NB4 (cell line): ENCODE measurements at places on chromosomes 4 and X.

DNA sequence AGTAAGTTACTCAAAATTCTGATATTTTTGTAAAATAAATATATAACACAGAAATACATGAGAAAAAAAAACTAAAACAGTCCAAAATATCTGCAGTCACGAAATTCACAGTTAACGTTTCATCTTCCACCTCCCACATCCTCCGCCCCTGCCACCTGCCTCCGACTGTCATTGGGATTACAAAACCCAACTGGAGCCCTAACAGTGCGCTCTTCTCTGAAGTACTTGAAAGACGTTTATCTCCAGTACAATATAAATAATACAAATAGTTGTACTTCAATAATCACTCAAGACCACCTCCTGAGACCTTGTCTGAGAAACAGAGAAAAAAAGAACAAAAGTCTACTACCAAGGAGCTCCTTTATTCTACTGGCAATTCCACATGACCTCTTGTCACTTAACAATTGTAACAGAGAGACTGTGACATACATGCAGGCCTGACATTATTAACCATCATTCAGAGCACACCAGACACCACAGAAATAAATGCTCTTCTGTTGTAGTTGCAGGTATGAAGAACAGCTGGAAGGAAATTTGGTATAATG is 280.6 kb downstream of the PPP3CA start:
- peak; percentile 36 for DNase-seq

DNA sequence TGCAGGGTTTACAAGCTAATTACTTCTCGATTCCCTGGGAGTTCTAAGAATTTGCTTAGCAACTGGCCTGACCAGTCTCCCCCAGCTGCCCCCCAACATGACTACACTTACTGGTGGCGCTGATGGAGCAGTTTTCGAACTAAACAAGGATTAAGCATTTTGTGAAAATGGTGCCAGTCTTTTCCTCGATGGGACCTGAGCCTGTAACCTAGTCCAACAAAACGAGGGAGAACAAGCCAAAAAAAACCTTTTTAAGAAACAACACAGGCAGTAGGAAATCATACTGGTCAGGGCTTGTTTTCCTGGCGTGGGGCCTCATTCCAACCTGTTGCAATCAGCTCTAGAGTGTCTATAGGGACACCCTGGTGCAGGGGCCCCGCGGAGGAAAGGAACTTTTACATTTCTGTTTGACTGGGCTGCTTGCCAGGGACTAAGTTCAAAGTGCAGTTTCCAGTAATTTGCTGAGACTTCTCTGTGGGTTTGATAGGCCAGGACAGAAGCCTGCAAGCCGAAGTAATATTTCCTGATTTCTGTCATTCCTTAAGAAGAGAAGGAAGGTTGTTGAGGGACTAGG is 158.7 kb downstream of the SPRY1 start:
- peak; percentile 43 for DNase-seq

GRCh38 chr4:92060333-92060732 is 243.4 kb upstream of the GRID2 start:
- no peak for DNase-seq

DNA sequence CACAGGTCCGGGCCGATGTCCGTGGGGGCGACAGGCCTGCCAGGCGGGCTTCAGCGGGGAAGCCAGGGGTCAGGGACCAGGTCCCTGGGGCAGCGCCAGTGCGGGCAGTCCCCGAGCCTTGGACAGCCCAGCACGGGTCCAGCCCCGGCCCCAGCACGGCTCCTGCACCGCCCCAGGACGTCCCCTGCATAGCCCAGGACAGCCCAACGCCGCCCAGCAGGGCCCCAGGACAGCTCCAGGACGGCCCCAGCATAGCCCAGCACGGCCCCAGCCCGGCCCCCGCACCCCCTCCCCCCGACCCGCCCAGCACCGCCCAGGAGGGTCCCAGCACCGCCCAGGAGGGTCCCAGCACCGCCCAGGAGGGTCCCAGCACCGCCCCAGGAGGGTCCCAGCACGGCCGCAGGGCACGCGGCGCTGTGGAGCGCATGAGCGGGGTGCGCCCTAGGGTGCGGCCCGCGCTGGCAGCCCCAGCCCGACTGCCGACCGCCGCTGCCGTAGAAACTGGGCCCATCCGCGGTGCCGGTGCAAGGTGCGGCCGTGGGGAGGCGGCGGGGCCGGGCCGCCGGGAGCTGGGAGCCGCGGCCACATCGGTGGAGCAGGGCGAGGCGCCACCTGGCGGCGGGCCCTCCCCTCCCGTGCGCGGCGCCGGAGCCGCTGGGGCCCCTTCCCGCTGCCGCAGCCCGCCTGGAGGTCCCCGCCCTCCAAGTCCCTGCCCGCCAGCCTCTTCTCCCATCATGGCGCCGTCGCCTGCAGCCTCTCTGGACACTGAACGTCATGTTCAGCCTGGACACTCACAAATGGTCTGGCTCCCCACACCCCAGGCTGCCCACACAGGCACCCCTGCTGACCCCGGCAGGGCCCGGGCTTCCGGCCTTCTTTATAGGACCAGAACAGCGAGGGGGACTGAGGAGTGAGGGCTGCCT is 106.8 kb upstream of the NKX1-1 start:
- DNase-seq: no peak

- peak; percentile 4 for DNase-seq
Measured at GRCh38 chr4:141898346-141898745, 262.0 kb downstream of the IL15 start.

DNA sequence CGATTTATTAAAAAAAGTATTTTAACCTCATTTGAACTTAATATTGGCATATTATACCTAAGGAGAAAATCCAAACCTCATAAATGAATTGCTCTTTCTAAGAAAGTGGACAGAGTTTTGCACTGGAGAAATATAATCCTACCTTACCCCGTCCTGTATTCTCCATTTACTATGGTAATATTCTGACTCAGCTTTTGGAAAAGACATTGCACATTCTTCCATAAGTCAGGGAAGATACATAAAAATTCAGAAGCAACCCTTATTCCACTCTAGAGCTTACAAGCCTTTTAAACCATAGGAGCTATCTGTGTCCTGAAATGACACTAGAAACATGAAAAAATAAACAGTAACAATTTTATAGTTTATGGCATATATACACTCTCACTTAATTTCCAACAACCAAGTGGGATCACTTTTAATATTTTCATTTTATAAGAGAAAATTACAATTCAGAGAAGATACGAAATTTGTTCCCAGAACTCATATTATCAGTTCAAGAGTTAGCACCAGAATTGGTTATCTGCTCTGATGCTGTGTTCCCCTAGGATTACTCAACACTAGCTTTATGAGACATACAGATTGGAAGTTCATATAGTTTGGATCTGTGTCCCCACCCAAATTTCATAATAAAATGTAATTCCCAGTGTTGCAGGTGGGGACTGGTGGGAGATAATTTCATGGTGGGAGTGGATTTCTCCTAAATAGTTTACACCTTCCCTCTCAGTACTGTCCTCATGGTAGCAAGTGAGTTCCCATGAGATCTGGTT is 359.4 kb downstream of the ARAP2 start:
- no peak for DNase-seq

GRCh38 chrX:149259241-149259640 is 245.9 kb downstream of the IDS start:
- DNase-seq: no peak

- DNase-seq: no peak
Measured at GRCh38 chr4:91846233-91846632, 457.5 kb upstream of the GRID2 start.

- DNase-seq: no peak
Measured at GRCh38 chr4:14800977-14801376, 201.3 kb upstream of the CPEB2 start.

GRCh38 chr4:13378973-13379759 is 105.0 kb downstream of the RAB28 start:
- no peak for DNase-seq

DNA sequence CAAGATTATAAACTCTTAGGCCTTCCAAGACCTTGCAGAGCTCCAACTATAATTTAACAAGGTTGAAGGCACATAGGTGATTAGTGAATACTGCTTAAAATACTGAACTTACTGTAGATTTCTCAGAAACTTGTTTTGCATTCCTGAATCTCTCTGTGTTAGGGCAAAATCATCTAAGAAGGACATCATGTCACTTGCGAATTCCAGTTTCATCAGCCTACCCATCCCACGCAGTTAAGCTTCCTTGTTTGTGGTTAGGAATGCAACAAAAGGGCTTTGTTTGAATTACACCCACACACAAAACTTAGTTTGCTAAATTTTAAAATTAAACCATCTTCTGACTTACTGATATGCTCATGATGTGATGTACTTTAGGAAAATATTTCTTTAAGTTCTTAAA is 174.0 kb downstream of the SOWAHB start:
- peak; percentile 34 for DNase-seq

GRCh38 chr4:41426539-41426938 is 111.4 kb upstream of the LIMCH1 start:
- no peak for DNase-seq

DNA sequence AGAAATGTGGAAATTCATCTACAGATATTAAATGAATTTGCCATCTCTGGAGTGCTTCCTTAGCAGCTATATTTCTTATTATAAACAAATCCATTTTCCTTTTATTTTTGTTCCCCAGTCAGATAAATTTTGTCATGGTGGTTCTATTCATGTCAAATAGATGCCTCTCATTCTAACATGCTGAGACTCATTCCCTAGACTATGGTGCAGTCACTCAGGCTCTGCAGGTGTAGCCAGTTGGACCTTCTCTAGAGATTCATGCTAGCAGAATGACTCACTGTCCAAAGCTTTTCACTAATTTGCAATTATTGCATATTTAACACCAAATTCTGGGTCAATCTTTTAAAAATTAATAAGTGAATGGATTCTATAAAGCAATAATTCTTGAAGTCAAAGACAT is 1392.7 kb downstream of the PCDH7 start:
- DNase-seq: no peak

GRCh38 chrX:101393530-101394305 is 2.9 kb downstream of the RPL36A start:
- no peak for DNase-seq
